ENCODE measurements at places on chromosomes 16 and 17. TPM values are rescaled to one million over a fixed set of nuclear protein-coding genes. Genes with fewer than 3 reads are reported as not detected.

Gene ODAD4
- total RNA-seq, result 1.4 TPM

Gene TSC2
- 106 TPM for total RNA-seq

Gene INCA1
- total RNA-seq, result 0.26 TPM

Gene ZPBP2
- not detected for total RNA-seq

Gene BEAN1
- total RNA-seq, result not detected

Gene FOXL1
- total RNA-seq, result not detected

Gene MT1A
- not detected for total RNA-seq

Gene LUC7L3
- 149 TPM for total RNA-seq

Gene OR1F1
- total RNA-seq, result not detected

Gene C17orf67
- total RNA-seq, result 3.1 TPM

Gene AARS1
- 89.4 TPM for total RNA-seq

Gene PYY
- total RNA-seq, result not detected

Gene RCVRN
- not detected for total RNA-seq

Gene ERN2
- total RNA-seq, result not detected

Gene P2RX5
- total RNA-seq, result 16.9 TPM

Gene HAGHL
- total RNA-seq, result 5.2 TPM

Gene TUBD1
- 10.3 TPM for total RNA-seq

Gene DHX58
- 30.3 TPM for total RNA-seq

Gene AGRP
- total RNA-seq, result not detected

Gene TP53TG3C
- total RNA-seq, result not detected

Gene KRTAP4-4
- total RNA-seq, result not detected

Gene HIRIP3
- total RNA-seq, result 33.1 TPM

Gene CHP2
- not detected for total RNA-seq

Gene AKAP1
- 34.8 TPM for total RNA-seq

Gene SKAP1
- 136 TPM for total RNA-seq

Gene GPR179
- total RNA-seq, result not detected

Gene ITPRIPL2
- 0.65 TPM for total RNA-seq

Gene ABCC11
- total RNA-seq, result not detected

Gene SARM1
- total RNA-seq, result 17.1 TPM

Gene SLC16A6
- 3.7 TPM for total RNA-seq

Gene HSD17B2
- total RNA-seq, result not detected

Data from activated naive CD4-positive, alpha-beta T cell treated with anti-CD3 and anti-CD28 coated beads, Interleukin-2, amount 10 ng/mL, durations not matched to agents 5 hours and 36 hours (primary cell).